ENCODE measurements at places on chromosomes 1 and 21.

DNA sequence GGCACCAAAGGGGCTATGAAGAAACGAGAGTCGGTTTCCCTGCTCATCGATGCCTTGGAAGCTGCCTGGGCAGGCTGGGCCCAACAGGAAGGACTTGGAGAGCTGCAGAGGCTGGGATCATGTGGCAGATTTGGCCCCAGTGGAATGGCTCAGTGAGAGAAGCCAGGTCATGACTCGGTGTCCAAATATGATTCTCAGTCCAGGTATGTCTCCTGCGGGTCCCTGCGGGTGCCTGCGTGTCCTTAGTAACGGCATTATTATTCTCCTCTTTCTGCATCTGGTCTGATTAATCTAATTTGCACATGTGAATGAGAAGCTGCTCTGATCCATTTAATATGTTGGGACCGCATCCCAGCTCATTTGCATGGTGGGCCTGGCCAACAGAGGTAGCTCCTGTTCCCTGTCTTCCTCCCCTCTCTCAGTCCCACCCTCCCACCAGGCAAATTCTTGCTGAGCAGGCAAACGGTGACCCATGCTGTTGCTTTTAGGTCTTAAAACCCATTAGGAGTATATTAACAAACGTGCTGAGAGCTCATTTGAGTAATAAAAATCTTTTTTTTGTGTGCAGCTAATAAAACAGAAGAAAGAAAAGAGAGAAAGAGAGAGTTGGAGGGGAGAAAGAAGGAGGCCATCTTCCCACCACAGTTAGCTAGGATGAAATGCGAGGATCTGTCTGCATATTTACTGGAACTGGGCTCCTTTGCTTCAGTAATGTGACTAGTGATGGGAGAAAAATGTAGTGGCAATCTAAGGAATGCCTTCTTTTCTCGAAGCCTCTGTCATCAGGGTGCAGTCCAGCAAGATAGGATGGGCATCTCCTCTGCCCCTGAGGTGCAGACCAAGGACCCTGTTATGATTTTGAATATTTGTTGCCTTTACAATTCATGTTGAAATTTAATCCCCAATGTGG is 133.5 kb downstream of the HMGB4 start:
- DNase-seq: no peak

- no peak for DNase-seq
Observed at GRCh38 chr1:227803933-227804332, 11.5 kb upstream of the PRSS38 start.

- no peak for DNase-seq
Observed at GRCh38 chr1:31767225-31767624, 3.1 kb upstream of the ADGRB2 start.

DNA sequence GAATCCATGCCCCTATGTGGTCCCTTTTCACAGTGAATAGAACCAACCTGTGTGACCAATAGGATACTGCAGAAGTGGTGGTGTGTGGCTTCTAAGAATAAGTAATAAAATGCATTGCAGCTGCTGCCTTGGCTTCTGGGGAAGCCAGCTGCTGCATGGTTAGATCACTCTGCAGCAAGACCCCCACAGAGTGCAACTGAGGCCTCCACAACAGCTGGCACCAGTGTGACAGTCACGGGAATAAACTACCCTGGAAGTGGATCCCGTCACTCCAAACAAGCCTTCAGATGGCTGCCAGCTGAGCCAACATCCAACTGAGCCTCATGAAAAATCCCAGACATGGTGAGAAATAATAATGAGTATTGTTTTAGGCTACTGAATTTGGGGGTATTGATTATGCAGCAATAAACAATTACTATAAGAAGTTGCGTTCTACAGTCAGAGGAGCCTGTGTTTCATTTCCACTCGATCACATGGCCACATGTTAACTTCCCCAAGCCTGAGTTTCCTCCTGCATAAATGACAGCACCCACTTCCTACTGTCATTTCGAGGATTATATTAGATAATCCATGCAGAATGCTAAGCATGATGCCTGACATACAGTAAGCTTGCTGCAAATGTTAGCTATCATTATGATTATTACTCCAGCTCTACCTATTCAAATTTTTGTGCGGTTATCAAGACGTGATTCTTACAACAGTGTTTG is 20.8 kb upstream of the COG2 start:
- no peak for DNase-seq

DNA sequence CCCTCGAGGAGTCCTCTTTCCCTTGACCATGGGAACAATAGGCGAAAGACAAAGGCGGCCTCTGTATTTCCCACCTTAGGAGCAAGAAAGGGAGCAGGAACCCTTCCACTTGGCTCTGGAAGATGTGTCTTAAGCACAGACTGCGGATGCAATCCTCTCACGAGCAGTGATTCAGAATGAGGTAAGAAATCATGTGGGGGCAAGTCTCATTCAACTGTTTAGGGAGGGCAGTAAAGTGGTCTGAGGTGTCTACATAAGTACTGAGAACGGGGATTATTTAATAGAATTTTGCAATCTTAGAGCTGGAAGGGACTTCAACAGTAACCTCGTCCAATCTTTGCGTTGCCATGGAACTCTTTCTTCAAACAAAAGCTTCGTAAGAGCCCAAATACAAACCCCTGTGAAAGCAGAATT is 1.6 kb upstream of the DYRK3 start:
- no peak for DNase-seq

- no peak for DNase-seq
Observed at GRCh38 chr1:29555043-29555620, 318.8 kb downstream of the PTPRU start.

DNA sequence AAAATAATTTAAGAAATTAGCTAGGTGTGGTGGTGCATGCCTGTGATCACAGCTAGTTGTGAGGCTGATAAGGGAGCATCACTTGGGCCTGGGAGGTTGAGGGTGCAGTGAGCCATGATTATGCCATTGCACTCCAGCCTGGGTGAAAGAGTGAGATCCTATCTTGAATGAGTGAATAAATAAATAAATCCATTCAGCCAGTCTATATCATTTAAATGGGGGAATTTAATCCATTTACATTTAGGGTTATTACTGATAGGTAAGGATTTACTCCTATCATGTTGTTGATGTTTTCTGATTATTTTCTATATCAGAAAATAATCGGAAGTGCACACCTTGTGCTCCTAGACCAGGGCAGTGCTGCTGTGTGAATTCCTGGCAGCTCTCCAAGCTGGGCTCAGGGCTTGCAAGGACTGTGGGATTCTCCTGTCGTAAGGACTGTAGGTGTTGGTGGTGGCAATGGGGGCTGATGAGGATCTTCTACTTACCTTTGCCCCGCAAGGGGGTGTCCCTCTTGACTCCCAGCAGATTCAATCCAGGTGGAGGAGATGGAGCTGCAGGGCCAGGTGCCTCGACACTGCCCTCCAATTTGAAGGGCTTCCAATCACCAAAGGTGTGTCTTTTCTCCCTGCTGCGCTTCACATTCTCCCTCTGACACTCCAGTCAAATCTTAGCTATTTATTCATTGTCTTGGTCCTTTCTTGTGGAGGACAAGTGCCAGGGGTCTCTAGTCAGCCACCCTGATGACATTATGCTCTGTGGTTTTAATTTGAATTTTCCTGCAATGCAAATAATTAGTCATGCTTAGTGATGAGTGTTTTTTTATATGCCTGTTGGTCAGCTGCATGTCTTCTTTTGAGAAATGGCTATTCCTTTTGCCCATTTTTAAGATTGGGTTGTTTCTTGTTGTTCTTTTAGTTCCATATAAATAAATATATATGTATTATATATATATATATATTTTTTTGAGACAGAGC is 14.1 kb upstream of the TRAPPC10 start:
- no peak for DNase-seq

GRCh38 chr1:54885807-54886723 is 930 bp downstream of the DHCR24 start:
- DNase-seq: no peak

- no peak for DNase-seq
Observed at GRCh38 chr1:13498553-13498952, 15.2 kb downstream of the LRRC38 start.

GRCh38 chr1:95497566-95497965 is 263.6 kb downstream of the RWDD3 start:
- no peak for DNase-seq

DNA sequence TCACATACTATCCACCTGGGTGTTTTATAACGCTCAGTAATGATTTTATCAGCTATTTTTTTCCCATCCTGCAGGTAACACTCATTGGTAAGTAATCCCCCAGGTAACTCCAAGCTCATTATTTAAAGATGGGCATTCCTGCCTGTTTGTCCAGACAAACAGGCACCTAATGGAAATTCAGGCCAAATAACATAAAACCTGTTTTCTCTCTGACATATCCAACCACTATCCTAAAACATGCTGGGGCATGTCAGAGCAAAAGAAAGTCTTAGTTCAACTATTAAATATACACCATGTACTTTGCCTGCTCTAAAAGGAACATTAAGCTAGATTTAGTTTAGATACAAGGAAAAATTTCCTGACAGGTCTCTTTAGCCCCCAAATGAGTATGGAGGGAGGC is 987.7 kb downstream of the TTLL7 start:
- DNase-seq: no peak

GRCh38 chr1:172105230-172105629 is 263.9 kb downstream of the DNM3 start:
- no peak for DNase-seq

DNA sequence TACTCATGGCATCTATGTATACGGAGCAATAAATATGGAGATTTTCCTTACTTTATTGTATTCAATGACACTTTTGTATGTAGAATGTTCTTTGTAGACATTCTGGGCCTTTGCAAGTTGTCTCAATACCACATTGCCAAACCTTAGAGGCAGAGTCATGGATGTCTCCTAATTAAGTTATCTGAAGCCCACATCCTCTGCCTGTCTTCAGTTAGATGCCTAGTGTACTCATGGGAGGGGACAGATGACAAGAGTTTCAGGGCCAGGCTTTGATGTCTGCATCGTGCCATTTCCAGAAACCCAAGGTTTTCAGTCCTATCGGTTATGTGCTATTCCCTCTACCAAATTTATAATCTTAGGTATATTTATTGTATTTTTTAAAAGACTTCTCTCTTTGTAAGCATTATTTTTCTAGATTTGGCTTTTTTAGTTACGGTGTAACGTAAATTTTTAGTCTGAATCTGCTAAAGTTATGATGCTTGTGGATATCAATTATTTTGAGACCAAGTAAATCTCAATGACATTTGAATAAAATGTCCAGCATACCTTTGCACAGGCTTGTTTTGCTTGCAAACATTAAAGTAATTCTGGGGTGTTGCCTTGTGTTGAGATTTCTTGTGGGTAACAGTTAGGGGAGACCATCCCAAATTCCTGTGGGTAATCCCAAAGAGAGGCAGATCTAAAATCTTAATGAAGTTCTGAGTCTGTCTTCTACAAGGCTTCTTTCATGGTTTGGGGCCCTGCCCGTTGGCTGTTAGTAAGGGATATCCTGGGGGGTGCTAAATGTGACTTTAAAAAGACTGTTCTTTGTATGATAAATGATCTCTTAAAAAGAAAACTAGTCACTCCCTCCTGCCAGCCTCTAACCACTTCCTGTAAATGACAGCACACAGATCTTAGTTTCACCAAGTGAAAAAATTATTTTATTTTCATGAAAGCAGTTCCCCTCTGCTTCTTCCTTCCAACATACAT is 8.0 kb upstream of the MACF1 start:
- DNase-seq: no peak

DNA sequence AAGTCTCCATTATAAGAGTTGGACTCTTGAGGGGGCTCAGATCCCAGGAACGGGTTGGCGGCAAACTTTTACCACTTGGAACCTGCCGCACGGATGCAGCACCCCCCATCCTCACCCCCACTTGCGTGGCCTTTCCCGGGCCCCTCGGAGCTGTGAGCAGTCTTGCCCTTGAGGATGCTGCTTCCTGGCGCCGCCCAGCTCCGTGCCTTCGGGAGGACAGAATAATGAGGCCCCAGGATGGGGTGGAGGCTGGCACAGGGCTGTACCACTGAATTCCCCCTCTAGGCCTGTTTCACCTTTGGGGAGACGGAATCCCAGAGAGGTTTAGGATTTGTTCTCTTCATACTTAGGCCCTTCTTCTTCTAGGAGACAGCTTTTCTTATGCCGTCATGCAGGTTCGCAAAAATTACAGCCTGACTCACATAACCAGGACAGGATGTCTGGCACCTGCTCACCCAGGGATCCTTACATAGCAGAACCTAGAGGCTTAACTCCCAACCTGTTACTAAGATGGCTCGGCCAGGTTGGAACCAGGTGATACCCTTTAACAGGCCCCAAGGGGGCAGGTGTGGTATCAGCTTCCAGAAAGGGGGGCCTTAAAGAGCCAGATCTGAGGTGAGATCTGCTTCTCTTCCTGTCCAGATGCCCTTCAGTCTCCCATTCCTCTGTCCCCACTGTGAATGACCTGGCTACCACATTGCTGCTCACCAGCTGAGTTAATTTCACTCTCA is 1.5 kb downstream of the TRNP1 start:
- DNase-seq: no peak

- no peak for DNase-seq
Observed at GRCh38 chr1:89743788-89744187, 77.0 kb upstream of the LRRC8D start.

- DNase-seq: no peak
Observed at GRCh38 chr1:182392050-182393028, 749 bp upstream of the GLUL start.

DNA sequence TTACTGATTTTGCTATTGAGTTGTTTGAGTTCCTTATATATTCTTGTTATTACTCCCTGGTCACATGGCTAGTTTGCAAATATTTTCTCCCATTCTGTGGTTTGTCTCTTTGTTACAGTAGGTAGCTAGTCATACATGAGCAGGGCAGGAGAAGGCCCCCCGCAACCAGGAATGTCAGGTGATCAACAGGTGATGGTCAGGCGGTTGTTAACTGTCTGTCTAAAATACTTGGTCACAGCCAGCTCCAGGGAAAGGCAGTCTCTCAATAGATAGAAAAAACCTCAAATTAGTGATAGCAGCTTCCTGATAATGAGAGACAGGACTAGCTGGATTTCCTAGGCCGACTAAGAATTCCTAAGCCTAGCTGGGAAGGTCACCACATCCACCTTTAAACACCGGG is 217.9 kb downstream of the RHOU start:
- DNase-seq: no peak
